ENCODE measurements at places on chromosomes 13 and 19.

- no peak for DNase-seq
Observed at GRCh38 chr19:41399525-41399924, 1.9 kb downstream of the BCKDHA start.

DNA sequence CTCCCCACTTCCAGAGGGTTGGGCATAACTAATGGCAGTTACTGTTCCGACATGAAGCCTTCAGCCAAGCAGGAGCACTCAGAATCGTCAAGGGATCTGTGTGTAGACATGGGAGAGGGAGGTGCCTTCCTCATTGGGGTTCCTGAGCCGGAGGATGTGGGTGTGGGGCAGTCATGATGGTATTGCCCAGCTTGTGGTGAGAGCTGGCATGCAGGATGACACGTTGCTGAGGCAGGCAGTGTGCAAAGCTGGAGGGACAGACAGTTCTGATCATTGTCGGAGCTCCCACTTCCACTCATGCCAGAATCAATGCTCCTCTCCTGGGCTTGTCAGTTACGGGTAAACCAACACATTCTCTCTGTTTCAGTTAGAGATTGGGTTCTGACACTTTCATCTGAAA, 83.9 kb upstream of the TSC22D1 start:
- no peak for DNase-seq

GRCh38 chr13:60662595-60662994, 265.6 kb downstream of the TDRD3 start:
- no peak for DNase-seq

DNA sequence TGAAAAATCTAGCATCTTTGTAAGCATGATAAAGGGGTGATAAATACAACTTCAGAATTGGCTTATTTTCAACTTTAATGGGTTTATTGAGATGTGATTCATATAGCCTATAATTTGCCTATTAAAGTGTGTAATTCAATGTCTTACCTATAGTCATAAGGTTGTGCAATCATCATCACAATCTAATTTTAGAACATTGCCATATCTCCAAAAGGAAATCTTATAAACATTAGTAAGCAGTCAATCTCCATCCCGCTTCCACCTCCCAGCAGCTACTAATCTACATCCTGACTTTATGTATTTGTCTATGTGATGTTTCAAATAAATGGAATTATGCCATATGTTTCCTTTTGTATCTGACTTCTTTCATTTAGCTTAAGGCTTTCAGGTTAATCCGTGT, 145.2 kb upstream of the KLHL1 start:
- peak; percentile 84 for DNase-seq

GRCh38 chr13:93254775-93255174, 28.2 kb downstream of the GPC6 start:
- DNase-seq = no peak

GRCh38 chr13:74443631-74444030, 309.4 kb upstream of the KLF12 start:
- DNase-seq = no peak

- DNase-seq = peak; percentile 74
Observed at GRCh38 chr19:38949580-38950367, 19.0 kb downstream of the MRPS12 start.
